NCI-H1048 (cell line): ENCODE measurements at places on chromosomes 6 and 20.
A peak's percentile ranks its signal among the peaks of the same experiment; 100 is the strongest.

- no peak for DNase-seq
Measured at GRCh38 chr20:55632592-55632991, 372.7 kb downstream of the CBLN4 start.

DNA sequence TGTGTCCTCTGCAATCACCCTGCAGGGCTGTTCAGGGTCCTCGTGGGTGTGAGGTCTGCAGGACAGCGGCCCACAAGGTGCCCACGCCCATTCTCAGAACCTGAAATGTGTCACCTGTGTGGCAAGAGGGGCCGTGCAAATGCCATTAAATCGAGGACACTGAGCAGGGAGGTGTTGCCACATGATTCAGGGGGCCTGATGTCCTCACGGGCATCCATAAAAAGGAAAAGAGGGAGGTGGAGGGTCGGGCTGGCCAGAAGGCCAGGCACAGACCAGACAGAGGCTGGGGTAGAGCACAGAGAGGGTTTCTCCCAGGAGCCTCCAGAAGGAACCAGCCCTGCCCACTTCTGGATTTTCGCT lies 239.6 kb downstream of the ERMARD start:
- DNase-seq, result no peak

- DNase-seq, result no peak
Measured at GRCh38 chr20:12241065-12241464, 323.4 kb downstream of the BTBD3 start.

GRCh38 chr6:43247114-43247999 lies 4.1 kb downstream of the TTBK1 start:
- peak; percentile 23 for DNase-seq

- DNase-seq, result no peak
Measured at GRCh38 chr6:69942485-69942884, 76.1 kb downstream of the COL19A1 start.

- no peak for DNase-seq
Measured at GRCh38 chr6:326896-327537, 34.7 kb downstream of the DUSP22 start.

DNA sequence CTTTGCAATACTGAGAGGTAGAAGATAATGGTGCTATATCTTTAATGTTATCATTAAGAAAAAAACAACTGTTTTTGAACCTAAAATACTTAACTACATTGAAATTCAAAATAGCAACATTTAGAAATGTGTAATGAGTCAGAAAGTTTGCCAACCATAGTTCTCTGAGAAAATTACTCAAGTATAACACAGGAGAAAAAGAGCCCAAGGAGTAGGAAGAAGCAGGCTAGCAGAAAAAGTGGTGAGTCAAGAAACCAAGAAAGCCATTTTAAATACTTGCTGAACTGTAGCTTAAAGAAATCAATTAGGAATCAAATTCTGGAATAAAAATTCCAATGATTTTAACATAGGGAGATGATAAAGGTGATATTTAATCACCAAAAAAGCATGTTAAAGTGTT lies 181.0 kb upstream of the RSPO3 start:
- no peak for DNase-seq

DNA sequence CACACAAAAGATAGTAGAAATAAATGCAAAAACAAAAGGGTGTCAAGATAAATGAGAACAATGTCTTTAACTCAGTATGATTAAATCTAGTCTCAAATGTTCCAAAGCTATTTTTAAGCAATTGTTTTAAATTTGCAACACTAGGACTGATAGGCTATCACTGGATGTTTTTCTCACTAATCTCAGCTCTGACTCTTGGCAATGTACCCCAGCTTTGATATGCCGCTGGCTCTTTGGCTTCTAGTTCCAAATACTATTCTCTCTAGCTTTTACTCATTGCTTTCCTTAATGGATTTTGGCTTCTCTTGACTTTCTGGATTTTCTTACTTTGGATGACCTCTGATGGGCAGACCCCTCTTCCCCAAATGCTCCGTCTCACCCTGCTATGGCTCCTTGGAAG lies 116.0 kb upstream of the SLC35B3 start:
- no peak for DNase-seq

GRCh38 chr6:44128020-44128917 lies 915 bp downstream of the TMEM63B start:
- DNase-seq, result no peak

DNA sequence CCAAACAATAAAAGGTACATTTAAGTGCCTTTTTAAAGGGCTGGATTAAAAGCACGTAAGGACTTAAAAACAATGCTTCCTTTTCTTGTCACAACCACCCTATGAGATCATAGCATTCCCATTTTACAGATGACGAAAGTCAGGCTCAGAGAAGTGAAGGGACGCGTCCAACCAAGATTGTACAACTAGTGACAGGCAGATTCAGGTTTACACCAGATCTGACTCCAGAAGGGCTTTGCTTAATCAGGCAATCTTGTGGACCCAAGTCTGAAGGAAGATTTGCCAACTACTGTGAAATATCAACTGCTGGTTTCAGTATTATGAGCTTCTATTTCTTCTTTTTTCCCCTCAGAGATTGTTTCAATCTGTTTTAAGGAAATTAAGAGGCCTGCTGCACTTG lies 877 bp downstream of the ENPP4 start:
- no peak for DNase-seq

GRCh38 chr20:49896204-49896603 lies 19.1 kb downstream of the SPATA2 start:
- no peak for DNase-seq

GRCh38 chr6:106056746-106057390 lies 29.3 kb upstream of the PRDM1 start:
- DNase-seq, result no peak

DNA sequence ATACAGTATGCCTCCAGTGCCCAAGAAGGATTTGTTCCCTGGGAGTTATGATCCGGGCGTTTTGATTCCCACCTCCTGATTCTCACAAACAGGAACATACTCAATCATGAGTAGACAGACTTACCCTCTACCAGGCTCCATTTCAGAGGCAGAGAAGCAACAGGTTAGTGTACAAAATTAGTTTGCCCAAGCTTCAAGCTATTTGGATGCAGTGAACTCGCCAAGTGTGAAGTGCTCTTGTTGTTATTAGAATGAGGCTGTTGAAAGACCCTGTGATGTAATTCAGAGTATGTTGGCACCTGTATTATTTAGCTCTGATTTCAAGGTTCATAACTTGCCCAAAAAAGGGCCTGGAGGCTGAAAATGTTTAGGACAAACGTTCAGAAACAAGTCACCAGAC lies 247.0 kb downstream of the PHACTR1 start:
- no peak for DNase-seq

DNA sequence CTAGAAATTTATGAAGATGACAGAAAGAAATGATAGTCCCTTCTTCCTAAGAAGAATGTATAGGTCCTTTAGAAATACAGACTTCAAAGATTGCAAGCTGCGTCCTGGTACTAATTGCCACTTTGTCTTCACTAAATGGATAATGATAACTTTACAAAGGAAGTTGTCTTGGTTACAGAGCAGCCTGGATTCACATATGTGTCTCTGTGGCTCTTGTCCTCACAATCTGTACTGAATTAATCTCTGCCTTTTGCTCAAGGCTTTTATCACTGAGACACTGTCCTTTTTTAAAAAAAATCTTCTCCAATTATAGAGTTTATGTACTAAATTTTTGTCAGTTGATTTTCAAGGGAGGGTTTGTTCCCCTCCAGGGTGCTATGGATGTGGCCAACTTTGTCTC lies 17.5 kb upstream of the MRAP2 start:
- DNase-seq, result no peak

GRCh38 chr6:44762496-44762895 lies 375.0 kb downstream of the CDC5L start:
- no peak for DNase-seq

- no peak for DNase-seq
Measured at GRCh38 chr6:26536571-26537159, 1.5 kb upstream of the HMGN4 start.

DNA sequence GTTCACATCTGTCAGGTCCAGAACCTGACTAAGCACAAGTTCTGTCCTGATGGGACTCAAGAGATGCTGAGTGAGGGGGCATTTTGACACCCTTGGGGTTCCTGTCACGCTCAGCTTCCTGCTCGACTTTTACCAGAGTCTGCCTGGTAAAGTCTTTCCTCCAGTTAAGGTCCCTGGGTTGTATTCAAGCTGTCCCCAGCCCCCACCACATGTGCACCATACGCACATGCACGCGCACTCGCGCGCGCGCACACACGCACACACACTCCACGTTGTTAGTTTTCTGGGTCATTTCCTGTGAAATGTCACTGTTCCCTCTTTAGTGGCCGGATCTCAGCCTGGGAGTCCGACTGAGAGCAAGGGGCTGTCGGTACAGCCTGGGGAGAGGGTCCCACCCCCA lies 166.1 kb downstream of the GMPR start:
- no peak for DNase-seq

- DNase-seq, result no peak
Measured at GRCh38 chr6:110188791-110189190, 8.6 kb downstream of the CDC40 start.

DNA sequence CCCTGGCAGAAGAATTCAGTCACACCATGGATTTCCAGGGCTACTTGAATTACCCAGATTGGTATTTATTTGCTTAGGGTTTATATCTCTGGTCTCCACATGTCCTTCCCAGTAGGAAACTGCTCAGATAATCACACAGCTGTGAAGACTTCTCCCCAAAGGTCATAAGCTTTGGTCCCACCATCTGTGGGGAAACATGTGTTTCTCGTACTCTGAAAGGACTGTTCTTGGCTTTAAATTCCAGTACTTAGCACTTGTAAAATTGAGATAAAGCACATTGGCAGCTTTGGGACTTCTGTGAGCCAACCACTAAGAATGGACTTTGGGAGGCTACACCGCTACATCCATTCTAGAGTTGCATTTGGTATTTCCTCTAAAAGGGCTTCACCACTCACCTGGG lies 205.3 kb upstream of the FOXA2 start:
- DNase-seq, result no peak

DNA sequence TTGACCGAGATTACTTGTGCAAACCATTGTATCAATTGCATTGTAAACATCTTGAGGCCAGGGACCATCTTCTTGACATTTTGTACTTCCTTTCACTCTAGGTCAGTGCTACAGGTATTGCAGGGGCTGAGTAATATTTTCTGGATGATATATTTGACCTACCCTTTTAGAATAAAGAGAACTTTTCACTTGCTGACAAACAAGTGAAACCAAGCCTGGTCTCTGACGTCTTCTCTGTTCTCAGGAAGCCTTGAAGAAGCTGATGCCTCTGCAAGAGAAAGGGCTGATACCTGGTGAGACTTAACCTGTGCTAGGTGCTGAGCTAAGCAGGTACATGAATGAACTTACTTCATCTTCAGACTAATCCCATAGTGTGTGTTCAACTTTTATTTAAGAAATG lies 60.5 kb upstream of the GGTLC1 start:
- no peak for DNase-seq

GRCh38 chr6:137699031-137699683 lies 167.9 kb upstream of the TNFAIP3 start:
- no peak for DNase-seq

- no peak for DNase-seq
Measured at GRCh38 chr6:35168461-35168861, 27.3 kb upstream of the TCP11 start.

DNA sequence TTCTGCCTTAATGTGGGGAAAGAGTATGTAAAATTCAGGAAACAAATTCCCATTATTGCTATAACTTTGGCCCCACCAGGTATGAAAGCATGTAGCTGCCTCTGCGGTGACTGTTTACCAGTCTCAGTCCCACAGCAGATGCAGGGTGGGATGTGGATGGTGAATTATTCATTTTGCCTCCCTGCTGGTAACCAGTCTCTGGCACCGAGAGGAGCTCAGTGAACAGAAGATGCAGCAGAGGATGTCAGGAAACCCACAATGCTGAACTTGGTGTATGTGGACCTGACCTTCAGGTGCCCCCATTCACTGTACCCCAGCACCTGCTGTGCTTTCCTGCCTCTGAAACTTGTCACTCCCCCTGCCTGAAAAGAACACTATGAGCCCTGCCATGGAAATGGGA lies 8.8 kb upstream of the METTL24 start:
- no peak for DNase-seq

DNA sequence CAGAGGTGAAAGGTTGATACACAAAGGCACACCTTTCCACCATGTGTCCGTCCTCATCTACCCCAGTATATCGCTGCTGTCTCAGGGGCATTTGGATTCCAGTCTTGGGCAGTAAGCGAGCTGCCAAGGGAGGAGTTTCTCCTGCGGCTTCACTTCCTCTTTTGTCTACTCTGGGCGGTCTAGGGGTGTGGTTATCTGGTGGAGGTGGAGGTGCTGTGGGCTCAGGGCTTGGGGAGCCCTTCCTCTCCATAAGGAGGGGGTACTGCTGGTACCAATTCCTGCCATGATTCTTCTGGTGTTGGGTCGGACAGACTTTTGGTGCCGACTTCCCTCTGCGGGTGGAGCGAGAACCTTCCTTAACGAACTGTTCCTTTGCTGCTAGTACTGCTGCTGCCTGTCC lies 31.9 kb upstream of the FABP7 start:
- no peak for DNase-seq

DNA sequence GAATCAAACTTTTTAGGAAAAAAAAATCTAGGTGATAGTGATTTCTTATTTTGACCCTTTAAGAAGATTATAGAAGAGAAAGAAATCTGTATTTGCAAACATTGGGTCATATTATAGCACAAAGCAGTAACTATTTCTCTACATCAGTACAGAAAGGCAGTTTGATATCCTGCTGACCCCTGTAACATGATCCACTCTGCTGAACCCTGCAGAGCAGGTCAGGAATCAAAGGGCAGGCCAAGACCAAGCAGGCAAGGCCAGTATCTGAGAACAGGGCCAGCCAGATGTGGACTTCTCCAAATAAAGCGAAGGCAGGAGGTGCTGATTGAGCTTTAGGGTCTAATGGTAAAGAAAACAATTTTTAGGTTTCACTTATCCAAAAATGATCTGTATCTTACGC lies 239.4 kb downstream of the PTPRK start:
- no peak for DNase-seq

- DNase-seq, result no peak
Measured at GRCh38 chr6:30483677-30484279, 5.5 kb upstream of the HLA-E start.

DNA sequence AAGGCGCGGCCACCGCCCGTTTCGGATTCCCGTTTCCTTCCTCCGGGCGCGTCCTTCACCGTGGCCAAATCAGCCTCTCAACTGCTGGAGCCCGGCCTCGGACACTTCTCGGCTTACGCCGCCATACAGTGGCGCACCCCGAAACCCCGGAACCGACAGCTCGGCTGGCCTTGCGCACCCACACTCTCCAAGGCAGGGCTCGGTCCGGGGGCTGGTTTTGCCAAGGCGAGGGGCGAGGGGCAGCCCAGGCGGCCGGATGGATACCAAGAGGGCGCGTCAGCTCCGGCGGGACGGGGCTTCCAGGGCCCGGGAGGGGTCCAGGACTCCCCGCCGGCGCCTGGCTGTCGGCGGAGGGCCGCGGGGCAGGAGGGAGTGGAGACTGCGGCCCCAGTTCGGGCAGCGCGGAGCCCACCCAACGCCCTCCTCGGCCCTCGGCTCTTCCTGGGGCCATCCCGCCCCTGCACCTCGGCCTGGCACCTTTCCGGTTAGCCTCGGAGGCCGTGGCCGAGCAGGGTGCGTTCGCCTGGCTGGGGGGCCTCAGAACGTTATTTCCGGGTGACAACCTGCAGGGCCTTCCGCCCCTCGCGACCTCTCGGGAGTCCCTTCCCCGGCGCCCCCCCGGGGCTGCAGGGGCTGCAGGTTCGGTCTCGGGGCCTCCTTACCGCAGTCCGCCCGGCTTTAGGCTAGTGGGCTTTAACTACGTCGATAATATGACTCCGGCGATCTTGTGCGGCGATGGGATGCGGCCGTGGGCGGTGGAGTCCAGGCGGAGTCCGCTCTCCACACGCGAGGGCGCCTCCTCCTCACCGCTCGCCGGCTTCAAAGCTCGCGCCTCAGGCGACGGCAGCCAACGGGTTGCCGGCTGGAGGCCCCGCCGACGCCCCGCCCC lies 697 bp upstream of the CEP43 start:
- no peak for DNase-seq
